ENCODE measurements at places on chromosomes 11 and 22.

DNA sequence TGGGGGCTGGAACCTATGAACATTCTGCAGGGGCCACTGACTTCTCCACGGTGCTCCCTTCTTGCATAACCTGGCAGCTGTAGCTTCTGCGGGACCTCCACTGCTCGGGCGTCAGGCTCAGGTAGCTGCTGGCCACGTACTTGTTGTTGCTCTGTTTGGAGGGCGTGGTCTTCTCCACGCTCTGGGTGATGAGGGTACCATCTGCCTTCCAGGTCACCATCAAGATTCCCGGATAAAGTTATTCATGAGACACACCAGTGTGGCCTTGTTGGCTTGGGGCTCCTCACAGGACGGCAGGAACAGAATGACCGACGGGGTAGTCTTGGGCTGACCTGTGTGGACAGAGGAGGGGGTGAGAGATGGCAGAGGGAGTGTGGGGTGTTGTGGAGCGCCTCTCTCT, 6.5 kb upstream of the DRICH1 start:
- no peak for DNase-seq

DNA sequence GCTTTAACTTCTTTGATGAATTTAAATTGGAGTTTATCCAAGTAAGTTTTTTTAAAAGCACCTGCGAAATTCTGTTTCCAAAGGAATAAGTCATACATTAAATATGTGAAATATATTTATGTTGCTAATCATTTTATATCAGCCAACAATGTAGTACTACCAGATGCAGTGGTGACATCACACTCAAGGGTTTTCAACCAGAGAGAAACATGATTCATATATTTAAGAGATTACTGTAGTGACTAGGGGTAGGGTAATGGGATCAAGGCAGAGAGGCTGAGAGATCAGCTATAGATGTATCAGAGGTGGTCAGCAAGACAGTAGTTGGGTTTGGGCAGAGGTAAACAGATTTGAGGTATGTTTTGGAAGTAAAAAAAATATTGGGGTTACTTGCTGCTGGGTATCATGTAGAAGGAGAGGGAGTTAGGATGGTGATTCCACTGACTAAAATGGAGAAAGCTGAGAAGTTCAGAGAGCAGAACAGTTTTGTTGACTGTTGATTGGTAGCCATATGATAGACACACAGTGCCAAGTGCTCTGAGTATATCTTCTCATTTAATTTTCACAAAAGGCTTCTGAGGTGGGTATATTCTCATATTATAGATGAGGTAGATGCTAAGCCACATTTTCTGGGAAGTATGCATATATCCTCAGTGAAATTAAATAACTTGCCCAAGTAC, 39.4 kb downstream of the CEP57 start:
- no peak for DNase-seq

- no peak for DNase-seq
Observed at GRCh38 chr22:31151872-31152271, 8.1 kb upstream of the RNF185 start.

DNA sequence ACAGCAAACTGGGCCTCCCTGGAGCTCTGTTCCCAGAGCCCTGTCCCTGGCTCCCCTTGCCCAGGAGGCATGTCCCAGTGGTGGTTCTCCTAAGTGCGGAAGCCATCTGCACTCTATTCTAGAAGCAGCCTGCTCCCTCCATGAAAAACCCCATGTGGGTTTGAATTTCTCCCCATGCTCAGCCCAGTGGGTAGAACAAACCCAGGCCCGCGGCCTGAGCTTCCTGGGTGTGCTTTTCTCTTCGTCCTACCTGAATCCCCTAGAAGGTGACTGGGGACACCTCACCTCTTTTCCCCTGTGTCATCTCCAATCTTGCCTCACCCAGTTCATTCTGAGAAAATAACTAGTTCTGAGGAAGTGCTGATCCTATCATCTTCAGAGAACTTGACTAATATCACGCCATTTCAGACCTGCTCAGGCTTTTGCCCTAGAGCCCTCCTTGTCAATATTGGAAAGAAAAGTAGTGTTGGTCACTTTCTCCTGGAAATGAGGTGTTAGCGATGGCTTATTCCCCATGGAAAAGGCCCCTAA, 15.9 kb downstream of the IL10RA start:
- no peak for DNase-seq

DNA sequence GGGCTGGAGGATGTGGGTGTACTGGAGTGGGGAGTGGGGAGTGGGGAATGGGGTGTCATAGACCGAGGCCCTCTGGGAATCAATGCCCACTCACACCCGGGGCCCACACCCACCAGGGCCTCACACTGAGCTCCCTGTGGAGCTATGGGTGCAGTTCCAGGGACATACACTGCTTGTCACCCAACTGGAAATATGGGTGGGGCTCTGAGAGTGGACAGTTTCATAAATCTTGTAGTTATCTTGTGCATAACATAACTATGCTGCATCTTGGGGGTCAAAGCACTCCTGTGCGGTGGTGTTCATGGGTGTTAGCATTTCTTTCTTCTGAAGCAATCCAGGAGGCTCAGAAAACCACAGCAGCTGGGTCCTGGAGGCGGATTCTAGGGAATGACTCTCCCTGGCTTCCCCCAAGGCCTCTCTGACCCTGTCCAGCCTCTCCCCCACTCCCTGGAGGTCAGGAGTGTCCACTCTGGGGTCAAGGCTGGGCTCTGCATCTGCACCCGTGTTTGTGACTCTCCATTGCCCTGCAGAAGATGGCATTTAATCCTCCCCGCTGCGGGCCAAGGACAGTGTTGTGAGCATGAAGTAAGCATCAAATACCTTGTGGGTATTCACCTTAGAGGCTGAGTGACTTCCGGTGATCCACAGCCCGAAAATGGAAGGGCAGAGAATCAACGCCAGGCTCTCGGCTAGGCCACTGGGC, 172.5 kb downstream of the CTTN start:
- no peak for DNase-seq

GRCh38 chr11:1223346-1224110, 662 bp downstream of the MUC5B start:
- peak; percentile 7 for DNase-seq

- DNase-seq, result peak; percentile 48
Observed at GRCh38 chr11:61489833-61490721, 18.5 kb upstream of the LRRC10B start.

GRCh38 chr11:59008947-59009346, 69.7 kb downstream of the GLYATL1 start:
- no peak for DNase-seq

DNA sequence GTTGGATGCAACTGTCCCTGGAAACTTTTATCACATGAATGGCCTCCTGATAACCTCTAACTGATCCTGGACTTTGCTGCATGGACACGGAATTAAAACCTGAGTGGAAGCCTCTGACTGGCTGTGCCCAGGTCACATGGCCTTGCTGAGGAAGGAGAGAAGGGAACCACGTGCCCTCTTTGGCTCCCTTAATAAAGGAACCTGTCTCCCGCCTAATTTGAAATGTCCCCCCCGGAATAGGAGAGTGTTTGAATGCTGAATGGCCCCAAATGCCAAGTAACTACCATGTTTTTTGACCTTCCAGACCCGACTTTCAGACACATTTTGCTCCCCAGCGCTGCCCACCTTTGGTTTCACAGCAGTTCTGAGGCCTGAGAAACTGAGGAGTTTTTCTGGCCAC, 76.9 kb downstream of the ADAMTS15 start:
- no peak for DNase-seq

GRCh38 chr11:86934926-86935579, 20.1 kb downstream of the FZD4 start:
- DNase-seq, result no peak

- DNase-seq, result no peak
Observed at GRCh38 chr11:59429924-59430516, 3.8 kb upstream of the OR5A2 start.

DNA sequence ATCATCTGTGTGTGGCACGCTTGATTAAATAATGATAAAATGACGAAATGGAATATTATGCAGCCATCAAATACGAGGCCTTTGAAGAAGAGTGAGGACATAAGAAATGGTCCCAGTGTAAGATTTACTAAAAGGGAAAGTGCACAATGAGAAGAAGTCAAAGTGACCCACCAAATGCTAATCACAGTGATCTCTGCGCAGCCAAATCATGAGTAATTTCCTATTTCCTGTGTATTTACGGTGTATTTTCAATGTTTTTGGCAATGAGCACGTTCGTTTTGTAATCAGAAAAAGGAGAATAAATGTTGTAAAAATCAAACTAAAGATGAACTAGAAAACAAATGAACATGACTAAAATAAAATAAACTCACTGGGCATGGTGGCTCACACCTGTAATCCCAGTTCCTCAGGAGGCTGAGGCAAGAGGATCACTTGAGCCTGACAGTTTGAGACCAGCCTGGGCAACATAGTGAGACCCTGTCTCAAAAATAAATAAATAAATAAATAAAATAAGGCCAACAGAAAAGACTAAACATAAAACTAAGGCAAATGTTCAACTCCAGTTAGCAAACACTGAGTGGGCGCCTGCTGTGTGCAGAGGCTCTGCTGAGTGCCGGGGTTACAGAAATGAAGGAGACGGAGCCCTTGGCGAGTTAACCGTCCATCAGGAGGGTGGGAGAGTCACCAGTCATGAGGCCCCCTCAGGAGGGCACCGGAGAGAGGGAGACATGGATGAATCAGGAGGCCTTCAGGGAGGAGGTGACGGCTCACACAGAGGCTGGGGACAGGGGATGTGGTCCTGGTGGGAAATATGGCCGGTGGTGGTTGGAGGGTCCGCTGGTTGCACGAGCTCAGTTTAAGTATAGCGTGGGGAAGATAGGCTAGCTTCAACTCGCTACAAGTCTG, 26.0 kb upstream of the CBX7 start:
- no peak for DNase-seq

- no peak for DNase-seq
Observed at GRCh38 chr22:37896939-37897338, 9.2 kb upstream of the MICALL1 start.

- DNase-seq, result no peak
Observed at GRCh38 chr22:46810856-46811786, 48.7 kb downstream of the TBC1D22A start.

GRCh38 chr11:131886201-131886600, 515.8 kb downstream of the NTM start:
- DNase-seq, result no peak

GRCh38 chr11:95821640-95822039, 31.3 kb downstream of the CEP57 start:
- DNase-seq, result no peak

DNA sequence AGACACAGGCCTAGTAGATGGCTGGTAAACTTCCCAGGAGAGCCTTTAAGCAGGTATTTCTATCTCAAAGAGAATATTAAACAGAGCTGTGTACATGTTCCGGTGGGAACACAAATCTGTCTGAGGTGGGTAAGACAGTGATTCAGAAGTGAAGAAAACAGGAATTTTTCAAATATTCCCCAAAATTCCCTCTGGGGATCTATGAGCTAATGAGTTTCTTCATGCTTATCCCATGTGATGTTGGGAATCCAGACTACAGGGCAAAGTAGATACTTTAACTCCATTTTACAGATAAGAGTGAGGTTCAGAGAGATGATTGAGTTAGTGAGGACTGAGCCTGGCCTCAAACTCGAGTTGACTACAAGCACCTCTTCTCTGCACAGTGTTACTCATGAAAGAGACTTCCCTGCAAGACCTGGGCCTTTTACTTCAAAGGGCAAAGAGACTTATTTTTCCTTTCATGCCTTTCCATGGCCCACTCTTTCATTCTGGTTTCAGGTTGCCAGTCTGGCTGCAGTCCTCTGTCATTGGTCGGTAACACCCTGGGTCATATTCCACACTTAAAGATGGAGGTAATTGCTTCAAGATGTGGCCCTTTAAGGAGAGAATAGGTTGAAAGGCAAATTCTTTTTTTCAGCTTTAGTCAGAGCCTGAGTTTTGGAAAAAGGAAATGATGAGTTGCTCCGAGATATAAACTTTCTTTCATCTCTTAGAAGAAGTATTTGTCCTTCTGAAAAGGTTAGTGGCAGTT, 70.1 kb downstream of the CYB5R2 start:
- DNase-seq, result no peak

DNA sequence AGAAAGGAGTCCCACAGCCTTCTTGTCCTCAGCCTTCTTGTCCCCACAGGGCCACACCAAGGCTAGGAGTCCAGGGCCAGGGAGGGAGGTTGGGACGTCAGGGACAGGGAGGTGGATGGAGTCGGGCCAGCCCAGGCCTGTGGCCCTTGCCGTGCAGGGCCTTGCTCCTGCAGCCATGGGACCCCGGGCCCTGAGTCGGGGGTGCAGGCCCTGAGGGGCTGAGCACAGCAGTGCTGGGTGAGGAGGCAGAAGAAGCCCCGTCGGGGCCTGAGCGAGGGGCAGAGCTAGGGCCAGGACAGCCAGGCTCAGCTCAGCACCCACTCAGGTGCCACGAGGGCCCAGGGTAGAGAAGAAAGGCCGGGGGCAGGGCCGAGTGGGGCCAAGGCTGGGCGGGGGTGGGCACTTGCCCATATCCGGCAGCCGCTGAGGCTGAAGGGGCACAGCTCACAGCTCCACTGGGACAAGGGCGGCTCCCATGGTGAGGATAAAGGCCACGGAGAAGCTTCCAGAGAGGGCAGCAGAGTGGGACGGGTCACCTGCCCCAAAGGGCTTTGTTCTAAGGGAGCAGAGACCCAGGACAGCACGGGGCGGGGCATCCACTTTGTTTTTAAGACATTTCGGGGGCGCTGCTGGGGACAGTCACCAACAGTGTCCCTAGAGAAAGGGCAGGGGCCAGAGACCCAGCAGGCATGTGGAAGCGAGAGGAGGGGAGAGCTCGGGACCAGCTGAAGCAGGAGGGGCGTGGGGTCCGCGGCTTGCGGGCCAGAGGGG, 3.6 kb downstream of the MLC1 start:
- no peak for DNase-seq

DNA sequence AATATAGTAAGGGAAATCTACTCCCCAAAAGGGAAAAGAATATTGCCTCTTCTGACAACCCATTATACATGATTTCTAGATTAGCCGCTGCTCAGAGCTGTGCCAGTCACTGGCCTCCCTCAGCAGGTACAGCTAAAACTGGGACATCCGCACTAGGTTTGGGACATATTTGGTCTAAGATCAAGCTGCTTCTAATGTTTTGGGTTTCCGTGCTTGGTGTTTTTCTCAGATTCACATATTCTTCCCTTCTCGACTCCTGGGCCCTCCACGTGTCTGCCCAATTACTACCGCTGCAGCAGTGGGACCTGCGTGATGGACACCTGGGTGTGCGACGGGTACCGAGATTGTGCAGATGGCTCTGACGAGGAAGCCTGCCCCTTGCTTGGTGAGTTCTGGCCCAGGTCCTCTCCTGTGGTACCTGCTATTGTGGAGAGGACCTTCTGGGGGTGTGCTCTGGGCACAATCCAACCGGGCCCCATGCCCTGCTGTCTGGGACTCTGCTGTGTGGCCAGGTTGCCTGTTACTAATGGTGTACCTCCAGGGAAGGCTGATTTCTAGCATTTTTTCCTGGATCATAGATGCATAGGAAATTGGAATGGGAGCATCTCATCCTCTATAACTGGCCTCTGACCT, 138.1 kb upstream of the SORL1-AS1 start:
- no peak for DNase-seq

- DNase-seq, result no peak
Observed at GRCh38 chr11:101759771-101760450, 154.9 kb upstream of the CEP126 start.
